Esophagus muscularis mucosa (tissue), 4 donors: ENCODE measurements at places on chromosomes 12 and 14. TPM values are rescaled to one million over a fixed set of nuclear protein-coding genes. Genes with fewer than 3 reads are reported as not detected.

GRCh38 chr14:59427653-59428580 is 37.3 kb downstream of the GPR135 start:
- no peak for DNase-seq

- no peak for DNase-seq
Observed at GRCh38 chr12:130796985-130797686, 41.9 kb downstream of the STX2 start.

GRCh38 chr12:58588770-58589169 is 331.5 kb downstream of the LRIG3 start:
- DNase-seq = no peak

DNA sequence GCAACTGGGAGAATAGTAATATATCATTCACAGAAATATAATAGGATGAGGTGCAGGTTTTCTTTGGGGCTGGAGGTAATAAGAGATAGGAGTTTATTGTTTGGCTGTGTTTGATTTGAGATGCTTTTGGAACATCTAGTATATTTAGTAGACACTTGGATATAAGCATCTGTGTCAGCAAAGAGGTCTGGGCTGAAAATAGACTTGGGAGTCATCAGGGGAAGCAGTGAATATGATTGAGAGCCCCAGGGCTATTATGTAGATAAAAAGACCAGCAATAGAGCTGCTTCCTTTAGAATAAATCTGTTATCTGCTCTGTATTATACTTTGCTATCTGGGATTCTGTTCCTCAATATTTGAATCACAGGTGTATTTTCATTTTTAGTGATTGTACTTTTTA is 36.6 kb downstream of the SPATA7 start:
- DNase-seq = no peak

DNA sequence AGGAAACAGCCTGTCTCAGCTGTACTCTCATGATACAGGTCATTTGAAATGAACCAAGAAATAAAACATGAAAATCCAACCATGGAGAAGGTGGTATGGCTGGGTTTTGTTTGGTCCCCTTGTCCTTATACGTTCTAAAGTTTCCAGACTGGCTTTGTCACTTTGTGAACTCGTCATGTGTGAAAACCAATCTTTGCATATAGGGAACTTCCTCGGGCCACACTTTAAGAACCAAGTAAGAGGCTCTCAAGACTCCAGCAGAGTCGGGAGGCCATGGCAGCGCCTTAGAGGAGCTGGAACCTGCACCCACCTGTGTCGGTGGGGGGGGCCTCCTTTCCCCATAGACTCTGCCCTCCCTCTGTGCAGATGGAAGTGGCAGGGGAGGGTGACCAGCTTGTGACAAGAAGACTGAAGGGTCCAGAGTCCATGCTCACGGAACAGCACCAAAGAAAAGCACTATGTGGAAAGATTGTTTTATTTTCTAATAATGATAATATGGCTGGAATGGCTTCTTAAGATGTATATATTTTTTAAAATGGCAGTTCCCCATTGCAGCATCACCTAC is 125.3 kb downstream of the ESRRB start:
- DNase-seq = no peak

DNA sequence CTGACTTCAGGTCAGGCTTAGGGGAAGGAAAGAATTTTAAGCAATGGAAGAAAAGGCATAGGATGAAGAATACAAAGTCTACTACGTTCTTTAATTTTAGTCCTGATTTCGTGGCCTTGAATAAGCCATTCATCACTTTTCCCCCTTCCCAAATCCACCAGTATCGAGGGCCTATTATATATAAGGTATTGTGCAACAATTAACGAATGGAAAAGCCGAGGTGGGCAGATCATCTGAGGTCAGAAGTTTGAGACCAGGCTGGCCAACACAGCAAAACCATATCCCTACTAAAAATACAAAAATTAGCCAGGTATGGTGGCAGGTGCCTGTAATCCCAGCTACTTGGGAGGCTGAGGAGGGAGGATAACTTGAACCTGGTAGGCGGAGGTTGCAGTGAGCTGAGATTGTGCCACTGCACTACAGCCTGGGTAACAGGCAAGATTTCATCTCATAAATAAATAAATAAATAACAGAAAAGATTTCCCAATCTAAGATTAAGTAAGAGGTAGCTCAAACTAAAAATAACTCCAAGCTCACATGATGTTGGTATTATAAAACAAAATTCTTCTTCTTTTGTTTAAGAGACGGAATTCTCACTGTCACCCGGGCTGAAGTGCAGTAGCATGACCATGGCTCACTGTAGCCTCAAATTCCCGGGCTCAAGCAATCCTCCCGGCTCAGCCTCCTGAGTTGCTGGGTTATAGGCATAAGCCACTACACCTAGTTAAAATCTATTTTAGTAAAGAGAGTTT is 58.3 kb upstream of the NR2C1 start:
- DNase-seq = no peak

DNA sequence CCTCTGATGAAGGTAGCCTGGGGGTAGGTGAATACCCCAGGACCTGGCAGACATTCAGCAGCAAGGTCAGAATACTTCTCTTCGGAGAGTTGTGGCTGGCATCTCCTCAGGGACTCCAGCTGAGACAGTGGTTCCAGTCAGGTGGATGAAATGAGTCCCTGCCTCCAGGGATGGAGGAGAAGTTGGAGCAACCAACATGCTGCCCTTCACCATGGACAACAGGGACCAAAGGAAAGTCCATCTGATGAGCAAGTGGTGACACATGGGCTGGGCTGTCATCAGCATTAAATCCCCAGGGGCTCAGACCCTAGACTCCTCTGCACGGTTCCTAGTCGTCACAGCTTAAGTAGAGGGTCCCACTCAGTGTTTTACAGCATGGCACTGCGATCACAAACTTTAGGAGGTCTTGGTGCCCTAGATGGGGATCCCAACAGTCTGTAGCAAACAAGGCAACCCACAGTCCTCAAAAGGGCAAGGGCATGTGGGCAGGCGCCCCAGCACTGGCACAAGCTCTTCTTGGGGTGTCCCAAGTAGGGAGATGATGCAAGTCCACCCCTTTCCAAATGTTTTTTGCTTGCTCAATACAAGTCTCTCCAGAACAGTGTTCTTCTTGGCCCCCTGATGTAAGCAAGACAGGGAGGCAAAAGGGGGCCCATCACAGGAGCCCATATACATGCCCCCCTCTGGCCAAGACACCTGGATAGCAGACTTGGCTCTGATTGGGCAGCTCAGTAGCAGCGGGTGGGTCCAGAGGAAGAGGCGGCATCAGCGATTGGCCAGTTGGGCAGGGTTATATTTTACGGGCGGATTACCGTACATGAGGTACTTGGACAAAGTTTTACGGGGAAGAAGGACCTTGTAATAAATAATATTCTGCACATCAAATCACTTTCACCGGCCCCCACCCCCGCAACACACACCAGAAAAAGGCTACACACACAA is 10.8 kb upstream of the CDH24 start:
- no peak for DNase-seq

- peak; percentile 81 for DNase-seq
Observed at GRCh38 chr14:101193106-101193844, 289.8 kb upstream of the RTL1 start.

DNA sequence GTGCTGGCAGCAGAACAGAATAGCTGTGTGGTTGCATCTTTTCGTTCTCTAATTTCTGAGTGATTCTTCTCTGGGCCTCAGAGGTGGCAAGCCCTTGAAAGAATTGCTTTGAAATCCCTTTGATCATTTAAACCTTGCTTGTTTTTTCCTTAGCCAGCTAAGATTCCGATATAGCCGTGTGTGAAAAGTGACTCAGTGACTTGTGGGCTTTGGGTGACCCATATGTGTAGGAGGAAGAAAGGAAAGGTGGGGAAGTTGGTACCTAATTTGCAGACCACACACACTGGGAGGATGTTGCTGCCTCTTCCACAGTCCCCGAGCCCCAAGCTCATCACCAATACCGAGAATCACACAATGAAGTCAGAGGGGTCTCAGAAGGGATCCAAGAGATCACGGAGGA is 18.8 kb downstream of the SLC24A4 start:
- no peak for DNase-seq

GRCh38 chr12:128318341-128318740 is 51.4 kb downstream of the TMEM132C start:
- no peak for DNase-seq

DNA sequence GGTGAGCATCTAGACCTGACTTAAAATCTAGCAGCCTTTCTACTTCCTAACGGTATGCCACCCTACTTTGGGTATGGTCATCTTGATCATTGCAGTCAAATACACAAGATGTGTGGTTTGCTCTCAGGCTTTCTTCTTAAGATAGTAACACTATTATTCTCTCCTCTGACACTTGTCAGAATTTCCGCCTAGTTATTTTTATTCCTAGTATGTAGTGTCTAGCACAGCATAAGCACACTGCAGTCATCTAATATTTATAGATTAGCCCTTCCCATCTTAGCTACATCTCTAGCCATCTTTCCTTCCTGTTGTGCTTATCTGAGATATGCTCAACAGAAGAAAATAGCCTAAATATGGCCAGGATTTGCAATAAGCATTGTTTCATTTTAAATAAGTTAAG is 180.1 kb downstream of the C12orf50 start:
- DNase-seq = no peak

DNA sequence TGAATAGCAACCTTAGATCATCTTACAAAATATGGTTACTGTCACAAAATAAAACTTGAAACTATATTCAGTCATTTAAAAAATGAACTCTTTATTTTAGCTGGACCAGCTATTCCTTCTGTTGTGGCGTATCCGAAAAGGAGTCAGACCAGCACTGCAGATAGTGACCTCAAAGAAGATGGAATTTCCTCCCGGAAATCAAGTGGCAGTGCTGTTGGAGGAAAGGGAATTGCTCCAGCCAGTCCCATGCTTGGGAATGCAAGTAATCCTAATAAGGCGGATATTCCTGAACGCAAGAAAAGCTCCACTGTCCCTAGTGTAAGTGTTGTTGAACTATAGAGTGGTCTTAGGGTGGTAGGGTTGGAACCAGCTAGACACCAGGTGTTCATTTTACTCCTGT is 47.7 kb downstream of the CKB start:
- DNase-seq = no peak

DNA sequence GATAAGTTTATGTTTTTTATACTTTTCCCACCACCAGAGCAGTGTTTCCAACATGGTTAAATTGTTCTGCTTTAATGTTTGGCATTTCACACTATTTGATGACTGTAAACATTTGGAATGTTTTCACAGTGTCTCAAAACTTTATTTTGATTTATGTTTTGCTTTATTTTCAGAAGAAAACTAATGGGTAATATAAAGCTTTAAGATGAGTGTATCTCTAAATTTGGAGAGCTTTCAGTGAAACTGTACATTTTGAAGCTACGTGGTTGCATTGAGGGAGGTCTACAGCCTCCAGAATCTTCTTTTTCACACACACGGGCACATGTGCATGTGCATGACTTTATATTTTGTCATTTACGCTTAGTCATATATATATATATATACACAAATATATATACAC is 10.7 kb downstream of the BICD1 start:
- DNase-seq = no peak

DNA sequence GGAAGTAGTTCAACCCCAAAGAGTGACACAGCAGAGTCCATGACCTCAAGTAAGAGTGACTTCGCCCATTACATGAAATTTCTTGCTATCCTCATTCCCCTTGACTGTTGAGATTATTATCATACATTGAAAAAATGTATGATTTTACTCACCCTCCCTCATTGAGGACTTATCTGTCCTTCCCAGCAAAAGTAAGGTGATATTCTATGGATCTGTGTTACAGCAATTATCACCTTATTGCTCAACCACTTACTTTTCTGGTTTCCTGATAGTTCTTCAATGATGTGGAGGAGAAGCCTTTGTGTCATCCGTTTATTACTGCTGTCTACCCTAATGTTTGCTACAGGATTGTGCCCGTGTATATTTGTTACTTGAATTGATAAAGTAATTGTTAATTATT is 306.2 kb downstream of the TRHDE start:
- DNase-seq = no peak

DNA sequence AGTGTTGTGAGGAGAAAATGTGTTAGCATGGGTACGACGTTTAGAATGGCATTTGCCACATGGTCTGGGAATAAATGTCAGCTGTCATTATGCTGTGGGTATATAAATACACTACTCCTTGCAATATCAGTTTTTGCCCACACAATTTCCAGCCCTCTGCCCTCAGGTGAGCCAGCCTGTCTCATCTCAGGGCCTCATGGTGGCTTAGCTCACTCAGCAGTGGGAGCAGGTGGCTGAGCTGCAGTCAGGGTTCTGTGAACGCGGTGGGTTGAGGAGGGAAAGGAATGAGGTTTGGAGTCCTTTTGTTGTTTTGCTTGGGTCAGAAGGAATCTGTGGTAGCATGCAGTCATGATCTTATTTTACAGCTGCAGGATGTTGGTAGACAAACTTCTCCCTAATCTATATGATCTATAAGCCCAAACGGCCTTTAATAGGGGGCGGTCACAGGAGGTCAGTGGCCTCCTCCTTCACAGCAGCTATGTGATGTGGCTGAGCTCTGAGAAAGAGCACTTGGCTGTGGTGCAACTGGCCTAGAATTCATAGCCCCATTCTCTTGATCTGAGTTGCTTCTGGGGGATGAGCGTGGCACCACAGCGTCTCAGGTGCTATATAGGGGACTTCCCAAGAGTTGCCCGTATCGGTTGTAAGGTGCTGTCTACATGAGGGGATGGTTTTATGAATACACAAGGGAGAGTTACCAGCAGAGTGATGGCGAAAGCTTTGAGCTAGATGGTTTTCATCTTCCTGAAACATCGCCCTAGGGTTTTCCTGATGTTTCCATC is 27.8 kb upstream of the KCNA5 start:
- no peak for DNase-seq

DNA sequence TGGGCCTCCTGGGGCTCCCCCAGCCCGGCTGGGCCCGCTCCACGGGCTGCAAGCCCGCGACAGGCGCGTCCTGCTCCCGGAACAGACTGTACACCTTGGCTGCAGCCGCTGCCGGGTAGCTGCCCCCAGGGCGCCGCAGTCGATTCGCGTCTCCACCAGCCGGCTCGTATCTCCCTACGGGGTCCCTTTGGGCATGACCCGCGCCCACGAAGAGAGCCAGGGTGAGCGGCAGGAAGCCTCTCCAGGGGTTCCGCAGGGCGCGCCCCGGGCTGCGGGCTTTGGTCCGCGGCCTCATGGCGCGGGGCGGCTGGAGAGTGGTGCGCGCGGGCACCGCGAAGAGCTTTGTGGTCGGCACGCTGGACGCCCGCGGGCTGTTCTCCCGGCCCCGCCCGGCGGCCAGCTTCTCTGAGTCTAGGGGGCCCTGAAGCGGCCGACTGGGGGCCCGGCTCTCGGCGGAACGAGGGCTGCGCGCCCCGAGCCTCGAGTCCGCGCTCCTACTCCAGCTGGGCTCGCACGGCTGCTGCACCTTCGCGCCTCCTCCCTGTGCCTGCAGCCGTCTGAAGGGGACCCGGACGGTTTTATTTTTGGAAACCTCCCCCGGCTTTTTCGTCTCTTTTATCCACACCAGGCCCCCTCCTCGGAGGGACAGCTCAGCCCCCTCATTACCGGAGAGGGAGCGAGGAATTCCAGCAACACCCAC is at the start of gene LTBP2:
Gene LTBP2 (minus strand): TSS at position 588 of the 700 bp plus-strand sequence. CDS start 293 bp downstream, at position 295.
- DNase-seq = no peak

WNT5B gene
- total RNA-seq = 112 TPM

CLEC2B gene
- 11.3 TPM for total RNA-seq

TAS2R9 gene
- total RNA-seq = not detected

ADAM20 gene
- total RNA-seq = 0.33 TPM

IL26 gene
- not detected for total RNA-seq

STRAP gene
- total RNA-seq = 73.4 TPM

C12orf56 gene
- not detected for total RNA-seq

EFS gene
- 21.4 TPM for total RNA-seq

GLS2 gene
- 1.0 TPM for total RNA-seq

DIO2 gene
- 11.6 TPM for total RNA-seq

MYH7 gene
- not detected for total RNA-seq
